Psoas muscle (tissue), 8 donors: ENCODE measurements at places on chromosomes 16 and 17. TPM values are rescaled to one million over a fixed set of nuclear protein-coding genes. Genes with fewer than 3 reads are reported as not detected.

- no peak for DNase-seq
Observed at GRCh38 chr17:44906763-44907728, 7.8 kb upstream of the EFTUD2 start.

Gene CLEC3A
- total RNA-seq, result not detected

DNA sequence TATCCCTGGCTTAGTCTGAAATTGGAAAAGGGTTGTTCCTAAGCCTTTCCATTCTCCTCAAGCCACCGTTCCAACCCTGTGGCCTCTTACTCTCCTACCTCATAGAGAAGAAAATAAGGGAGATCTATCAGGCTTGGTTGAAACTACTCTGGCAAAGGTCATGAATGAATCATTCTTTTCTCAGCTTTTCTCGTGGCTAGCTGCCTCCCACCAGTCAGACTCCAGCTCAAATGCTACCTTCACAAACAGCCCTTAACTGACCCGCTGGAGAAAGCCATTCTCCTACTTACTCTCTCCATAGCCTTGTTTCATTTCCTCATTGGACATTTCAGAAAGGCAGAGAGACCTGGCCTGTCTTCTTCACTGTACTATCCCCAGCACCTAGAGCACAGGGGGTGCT lies 8.9 kb downstream of the MYH10 start:
- no peak for DNase-seq

GRCh38 chr17:75842963-75843576 lies 1.1 kb downstream of the UNC13D start:
- no peak for DNase-seq

GRCh38 chr17:76567634-76568432 lies 17.8 kb downstream of the ST6GALNAC2 start:
- DNase-seq, result no peak

DNA sequence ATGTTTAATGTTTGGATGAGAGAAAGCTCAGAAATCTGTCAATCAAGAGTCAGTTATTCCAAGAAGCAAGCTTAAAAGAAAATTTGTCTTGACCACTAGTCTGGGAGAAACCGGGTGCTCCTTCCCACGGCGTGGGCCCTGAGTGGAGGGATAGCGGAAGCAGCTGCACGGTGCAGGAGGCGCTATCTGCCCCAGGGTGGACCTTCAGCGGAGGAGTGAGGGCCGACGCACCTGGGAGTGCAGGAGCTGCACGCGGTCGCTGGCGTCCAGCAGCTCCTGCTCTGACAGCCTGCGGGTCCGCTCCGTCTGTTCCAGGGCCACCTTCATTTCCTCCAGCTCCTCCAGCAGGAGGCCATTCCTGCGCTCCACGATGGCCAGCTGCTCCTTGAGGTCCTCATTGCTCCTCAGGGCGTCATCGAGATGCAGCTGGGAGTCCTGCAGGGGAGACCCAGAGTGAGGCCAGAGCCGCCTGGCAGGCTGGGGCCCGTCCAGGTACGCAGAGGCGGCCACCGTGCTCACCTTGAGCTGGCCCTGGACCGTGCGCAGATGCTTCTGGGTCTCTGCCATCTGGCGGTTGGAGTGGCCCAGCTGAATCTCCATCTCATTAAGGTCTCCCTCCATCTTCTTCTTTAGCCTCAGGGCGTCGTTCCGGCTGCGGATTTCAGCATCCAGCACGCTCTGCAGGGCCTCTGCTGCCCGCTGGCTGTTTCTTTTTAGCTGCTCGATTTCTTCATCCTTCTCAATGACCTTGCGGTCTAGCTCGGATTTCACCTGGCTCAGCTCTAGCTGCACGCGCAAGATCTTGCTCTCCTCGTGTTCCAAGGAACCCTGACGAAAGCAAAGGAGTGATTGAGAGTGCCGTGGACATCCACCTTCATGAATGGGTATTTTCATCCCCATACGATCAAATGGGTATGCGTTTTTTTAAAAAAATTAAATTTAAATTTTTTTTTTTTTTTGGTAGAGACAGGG lies 63.5 kb downstream of the MYH13 start:
- DNase-seq, result no peak
